Tongue (tissue), 3 donors: ENCODE measurements at places on chromosomes 4 and X. TPM values are rescaled to one million over a fixed set of nuclear protein-coding genes. Genes with fewer than 3 reads are reported as not detected.
A peak's percentile ranks its signal among the peaks of the same experiment; 100 is the strongest.

SULT1E1 gene
- total RNA-seq = 17.4 TPM

- peak; percentile 13 for DNase-seq
Observed at GRCh38 chr4:24322511-24322910, 261.8 kb downstream of the DHX15 start.

GRCh38 chrX:109536439-109537323 is at the start of gene NXT2:
Gene NXT2 (plus strand): TSS chrX:109536844. CDS start chrX:109537007, 163 bp downstream.
- peak; percentile 95 for DNase-seq

DNA sequence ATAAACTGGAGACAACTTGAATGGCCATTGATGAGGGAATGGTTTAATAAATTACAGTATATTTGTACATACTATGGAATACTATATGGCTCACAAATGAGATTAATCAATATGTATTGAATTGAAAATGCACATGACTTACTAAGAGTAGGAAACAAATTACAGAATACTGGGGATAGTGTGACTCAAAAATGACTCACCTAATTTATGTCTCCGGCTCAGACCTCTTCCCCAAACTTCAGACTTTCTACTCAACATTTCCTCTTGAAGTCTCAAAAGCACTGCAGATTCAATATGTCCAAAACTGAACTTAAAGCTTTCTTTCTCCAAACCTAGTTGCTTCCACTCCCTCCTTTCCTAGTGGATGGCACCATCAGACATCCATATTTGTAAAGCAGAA is 28.8 kb upstream of the GRIA3 start:
- no peak for DNase-seq

DNA sequence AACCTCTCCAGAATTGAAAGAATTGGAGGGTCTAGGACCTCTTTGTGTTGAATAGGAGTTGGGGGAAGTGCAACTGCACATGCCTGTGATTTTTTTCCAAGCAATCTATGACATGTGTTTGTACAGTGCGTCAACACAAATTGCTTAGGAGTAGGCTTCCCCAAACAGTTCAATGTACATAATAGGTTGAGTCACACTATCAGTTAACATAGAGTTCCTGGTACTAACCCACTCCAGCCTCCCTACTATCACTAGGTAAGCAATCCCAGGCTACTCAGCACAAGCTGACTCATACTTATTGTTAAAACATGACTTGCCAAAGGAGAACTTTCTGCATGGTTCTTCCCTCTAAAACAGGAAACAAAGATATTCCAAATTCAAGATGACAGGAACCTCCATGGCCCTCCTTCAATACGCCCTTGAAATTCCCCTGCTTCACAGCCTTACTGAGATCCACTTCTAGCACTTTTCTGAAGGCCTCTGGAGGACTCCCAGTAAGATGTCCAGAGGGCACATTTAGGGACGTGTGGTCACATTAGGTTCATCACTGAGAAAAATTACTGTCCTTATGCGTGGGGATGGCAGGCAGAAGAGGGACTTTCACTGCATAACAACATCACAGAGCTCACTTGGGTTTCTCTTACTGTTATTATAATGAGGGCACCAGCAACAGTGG is 8.4 kb upstream of the VSIG1 start:
- DNase-seq = no peak

VSIG4 gene
- 6.4 TPM for total RNA-seq

GRCh38 chr4:176271749-176272148 is 2.7 kb upstream of the ASB5 start:
- DNase-seq = no peak

GRCh38 chr4:151624626-151625565 is 135.9 kb downstream of the GATB start:
- no peak for DNase-seq

GRCh38 chr4:128283071-128283470 is 4.5 kb downstream of the PGRMC2 start:
- DNase-seq = no peak

GRCh38 chrX:9573282-9574106 is 108.6 kb downstream of the TBL1X start:
- DNase-seq = no peak

DNA sequence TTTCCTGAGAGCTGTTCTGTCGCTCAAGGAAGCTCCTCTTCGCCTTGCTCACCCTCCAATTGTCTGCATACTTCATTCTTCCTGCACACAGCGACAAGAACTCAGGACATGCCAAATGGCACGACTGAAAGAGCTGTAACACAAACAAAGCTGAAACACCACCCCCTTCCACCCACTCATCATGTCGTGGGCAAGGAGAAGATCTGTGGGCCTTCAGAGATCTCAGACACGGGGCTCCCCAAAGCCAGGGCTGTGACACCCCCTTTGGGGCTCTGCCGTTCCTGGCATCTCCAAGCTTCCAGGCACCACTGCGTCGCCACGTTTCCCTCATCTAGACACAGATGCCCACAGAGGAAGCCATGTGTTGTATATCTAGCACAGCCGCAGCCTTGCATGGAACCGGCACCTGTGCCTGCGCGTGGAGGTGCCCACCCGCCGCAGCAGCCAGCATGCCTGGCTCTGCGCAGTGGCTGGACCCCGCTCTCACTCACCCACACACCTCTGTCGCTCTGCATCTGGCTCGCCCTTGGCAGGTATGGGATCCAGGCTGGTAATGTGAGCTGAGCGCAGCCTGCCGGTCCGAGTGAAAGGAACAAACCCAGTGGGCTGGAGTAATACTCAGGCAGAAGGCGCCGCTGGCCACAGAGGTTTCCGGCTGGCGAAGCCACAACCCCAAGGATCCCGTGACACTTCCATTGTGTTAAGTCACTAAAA is 676.4 kb upstream of the INTU start:
- DNase-seq = no peak

DNA sequence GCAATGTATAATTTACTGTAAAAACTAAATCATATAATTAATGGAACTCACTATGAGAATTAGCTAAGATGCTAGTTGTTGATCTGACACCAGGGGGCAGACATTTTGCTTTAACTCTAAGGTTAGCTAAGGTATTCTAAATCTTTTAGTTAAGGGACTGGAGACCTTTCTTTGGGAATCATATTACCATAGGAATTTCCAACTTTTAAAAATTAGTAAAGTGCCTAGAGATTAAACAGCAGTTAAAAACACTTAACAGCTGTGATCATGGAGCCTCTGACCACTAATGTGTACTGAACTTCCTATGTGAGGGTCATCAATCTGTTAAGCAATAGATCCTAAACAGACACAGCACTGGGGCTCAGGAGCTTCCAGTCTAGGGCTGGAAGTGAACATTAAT is 226.6 kb downstream of the NSUN7 start:
- DNase-seq = peak; percentile 76

PALLD gene
- total RNA-seq = 221 TPM

CORIN gene
- 1.4 TPM for total RNA-seq

ITM2A gene
- total RNA-seq = 333 TPM

- no peak for DNase-seq
Observed at GRCh38 chr4:79272761-79273160, 53.1 kb downstream of the NAA11 start.

BMPR1B gene
- total RNA-seq = 42.5 TPM
